ENCODE measurements at places on chromosomes 1 and 21. TPM values are rescaled to one million over a fixed set of nuclear protein-coding genes. Genes with fewer than 3 reads are reported as not detected.

- H3K4me1 ChIP-seq = no peaks in the 10 kb centered on the region
- peak overlapping the region; percentile 50 for H3K27ac ChIP-seq
- no peaks in the 10 kb centered on the region for H3K36me3 ChIP-seq
Observed at GRCh38 chr1:175267716-175268416, 75.3 kb upstream of the KIAA0040 start.

DNA sequence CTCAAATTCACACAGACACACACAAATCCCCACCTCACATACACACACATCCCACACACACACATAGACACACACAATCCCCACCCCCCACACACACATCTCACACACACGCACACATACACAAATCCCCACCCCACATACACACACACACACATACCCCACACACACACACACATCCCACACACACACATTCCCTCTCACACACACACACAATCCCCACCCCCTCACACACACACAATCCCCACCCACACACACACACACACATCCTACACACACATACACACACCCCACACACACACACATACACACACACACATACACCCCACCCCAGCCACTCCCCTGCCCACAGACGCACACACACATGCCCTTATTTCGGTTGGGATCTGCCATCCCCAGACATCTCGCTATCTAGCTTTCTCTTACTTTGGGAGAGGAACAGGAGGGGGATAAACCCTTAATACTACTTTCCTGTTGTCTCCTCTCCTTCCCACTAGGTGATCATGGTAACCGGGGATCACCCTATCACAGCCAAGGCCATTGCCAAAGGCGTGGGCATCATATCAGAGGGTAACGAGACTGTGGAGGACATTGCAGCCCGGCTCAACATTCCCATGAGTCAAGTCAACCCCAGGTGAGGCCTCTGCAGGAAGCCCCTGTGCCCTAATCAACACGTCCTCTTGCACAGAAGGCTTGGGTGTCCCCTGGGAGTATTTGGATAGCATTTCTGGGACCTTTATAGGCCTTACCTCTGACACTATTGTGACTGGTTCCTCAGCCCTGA, 17.2 kb upstream of the ATP1A4 start:
- H3K27me3 ChIP-seq = no peaks in the 10 kb centered on the region
- H3K36me3 ChIP-seq = no peaks in the 10 kb centered on the region
- H3K4me3 ChIP-seq = no peak overlapping the region
- H3K27ac ChIP-seq = no peak overlapping the region
- DNase-seq = no peak

OSCP1 gene
- 4.8 TPM for total RNA-seq

- H3K36me3 ChIP-seq = no peaks in the 10 kb centered on the region
- H3K4me1 ChIP-seq = no peaks in the 10 kb centered on the region
- H3K27ac ChIP-seq = no peak overlapping the region
- no peaks in the 10 kb centered on the region for H3K27me3 ChIP-seq
Observed at GRCh38 chr1:4216231-4216630, 316.2 kb upstream of the C1orf174 start.

GRCh38 chr1:225886159-225887029, 2.6 kb downstream of the LEFTY1 start:
- H3K27ac ChIP-seq = no peak overlapping the region
- H3K36me3 ChIP-seq = no peaks in the 10 kb centered on the region
- H3K27me3 ChIP-seq = no peaks in the 10 kb centered on the region
- peaks cover 20% of the 10 kb centered on the region for H3K4me1 ChIP-seq
- DNase-seq = no peak
